WTC11 (cell line): ENCODE measurements at places on chromosomes 6 and 20. TPM values are rescaled to one million over a fixed set of nuclear protein-coding genes. Genes with fewer than 3 reads are reported as not detected.

DNA sequence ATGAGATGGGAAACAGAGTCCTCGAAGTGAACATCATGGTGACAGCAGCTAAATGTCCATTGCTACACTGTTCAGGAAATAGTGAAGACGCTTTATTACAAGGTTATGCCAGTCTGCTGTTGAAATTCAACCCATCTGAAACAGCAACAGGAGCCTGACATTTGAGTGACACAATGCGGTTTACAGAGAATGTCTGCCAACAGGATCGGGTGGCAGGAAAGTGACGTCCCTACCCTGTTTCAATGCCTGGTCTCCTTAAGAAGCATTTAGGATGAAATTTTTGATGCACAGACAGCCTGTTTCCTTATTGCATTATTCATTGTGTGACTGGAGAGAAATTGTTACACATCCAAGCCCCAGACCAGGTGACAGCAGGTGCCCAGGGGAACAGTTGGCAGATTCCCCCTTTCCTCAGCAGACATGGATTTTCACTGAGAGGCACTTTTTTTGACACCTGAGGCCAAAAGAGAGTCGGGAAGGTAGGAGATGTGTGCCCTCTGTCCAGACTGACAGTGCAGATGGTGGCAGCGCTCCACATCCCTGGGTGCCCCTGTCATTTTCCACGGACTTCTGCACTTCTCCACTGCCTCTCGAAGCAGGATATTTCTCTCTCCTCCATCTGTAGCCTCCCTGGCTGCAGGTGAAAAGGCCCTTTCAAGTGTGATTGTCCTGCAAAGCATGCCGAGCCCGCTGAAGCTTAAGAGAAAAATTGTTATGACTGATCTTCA, 87.9 kb downstream of the BFSP1 start:
- no peak for DNase-seq

GRCh38 chr20:13736436-13737191, 48.1 kb downstream of the ESF1 start:
- no peak for DNase-seq

Gene HLA-DMB
- 1.1 to 2.7 TPM (median 2.3 TPM) in 3 replicates for total RNA-seq

Gene LTA
- 0.46 to 1.2 TPM (median 0.87 TPM) in 3 replicates for total RNA-seq

Gene BPI
- total RNA-seq: not detected in 3 replicates

DNA sequence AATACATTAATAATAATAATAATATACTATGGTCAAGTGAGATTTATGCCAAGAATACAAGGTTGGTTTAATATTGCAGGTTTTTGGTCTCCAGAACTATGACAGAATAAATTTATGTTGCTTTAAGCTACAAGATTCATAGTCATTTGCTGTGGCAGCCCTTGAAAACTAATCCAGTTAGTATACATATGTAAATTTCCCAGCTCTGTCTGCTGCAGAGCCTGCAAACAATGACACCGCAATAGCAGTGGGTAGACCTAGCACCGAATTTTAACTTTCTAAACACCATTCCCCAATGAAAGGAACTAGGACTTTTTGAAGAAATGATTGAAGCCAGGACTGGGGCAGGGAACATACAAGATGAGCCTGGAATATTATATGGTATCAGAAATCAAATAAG, 647.7 kb upstream of the NRSN1 start:
- peak; percentile 9 for DNase-seq

Gene SAYSD1
- total RNA-seq: 6.9 to 7.7 TPM (median 7.4 TPM) in 3 replicates

DNA sequence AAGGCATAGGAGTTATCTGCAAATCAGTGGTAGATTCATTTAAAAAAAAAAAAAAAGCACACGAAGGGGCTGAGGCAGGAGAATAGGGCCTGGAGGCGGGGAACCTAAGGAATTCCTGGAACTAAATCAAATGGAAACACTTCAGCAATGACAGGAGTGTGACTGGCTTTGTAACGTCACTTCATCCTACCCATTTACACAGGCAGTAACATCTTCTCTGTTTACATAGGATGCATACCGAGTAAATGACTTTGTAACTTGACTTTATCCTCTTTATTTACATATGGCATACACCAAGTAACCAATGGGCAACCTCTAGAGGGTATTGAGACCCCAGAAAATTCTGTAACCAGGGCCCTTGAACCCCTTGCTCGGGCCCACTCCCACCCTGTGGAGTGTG, 56.4 kb upstream of the IYD start:
- DNase-seq: no peak

DNA sequence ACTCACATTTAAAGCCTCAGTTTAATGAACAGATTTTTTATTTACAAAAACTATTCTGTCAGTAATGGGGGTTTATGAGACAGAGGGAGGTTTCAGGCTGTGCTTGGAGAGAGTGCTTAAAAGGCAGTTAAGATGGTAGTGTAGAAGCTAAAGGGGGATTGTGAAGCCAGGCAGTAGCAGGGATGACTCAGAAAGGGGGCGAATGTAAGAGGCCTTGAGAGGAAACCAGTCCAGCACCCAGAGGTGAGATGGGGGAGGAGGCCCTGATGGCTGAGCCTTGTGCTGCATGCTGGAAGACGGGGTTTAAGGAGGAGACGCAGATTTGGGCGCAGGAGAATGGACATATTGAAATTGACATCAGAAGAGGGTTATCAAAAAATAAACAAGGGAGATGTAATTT, 6.6 kb upstream of the SERPINB9 start:
- DNase-seq: no peak

- DNase-seq: no peak
These were observed 25.8 kb upstream of the FABP7 start for GRCh38 chr6:122753688-122754056.

DNA sequence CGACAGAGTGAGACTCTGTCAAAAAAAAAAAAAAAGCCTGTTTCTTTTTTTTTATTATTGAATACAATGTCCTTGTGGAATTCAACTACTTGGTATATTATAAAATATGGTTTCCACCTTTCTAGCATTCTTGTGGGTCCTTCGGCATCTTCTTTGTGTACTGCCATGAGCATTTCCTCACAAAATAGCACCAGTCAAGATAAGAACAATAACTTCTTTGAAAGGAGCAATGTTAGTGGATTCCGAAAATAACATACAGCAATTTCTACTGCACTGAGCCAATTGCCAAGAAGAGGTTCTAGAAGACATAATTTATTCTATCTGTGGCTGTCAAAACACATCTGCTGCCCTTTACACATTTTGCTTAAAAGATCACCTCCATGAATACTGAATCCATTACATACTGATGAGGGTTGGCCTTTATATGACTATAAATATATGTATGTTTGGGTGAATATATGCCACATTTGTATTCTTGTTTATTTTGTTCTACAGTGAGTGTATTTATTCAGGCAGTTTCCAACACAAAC, 19.1 kb upstream of the SPTLC3 start:
- DNase-seq: no peak

- DNase-seq: no peak
These were observed 145.3 kb downstream of the GMPR start for GRCh38 chr6:16383607-16384206.

DNA sequence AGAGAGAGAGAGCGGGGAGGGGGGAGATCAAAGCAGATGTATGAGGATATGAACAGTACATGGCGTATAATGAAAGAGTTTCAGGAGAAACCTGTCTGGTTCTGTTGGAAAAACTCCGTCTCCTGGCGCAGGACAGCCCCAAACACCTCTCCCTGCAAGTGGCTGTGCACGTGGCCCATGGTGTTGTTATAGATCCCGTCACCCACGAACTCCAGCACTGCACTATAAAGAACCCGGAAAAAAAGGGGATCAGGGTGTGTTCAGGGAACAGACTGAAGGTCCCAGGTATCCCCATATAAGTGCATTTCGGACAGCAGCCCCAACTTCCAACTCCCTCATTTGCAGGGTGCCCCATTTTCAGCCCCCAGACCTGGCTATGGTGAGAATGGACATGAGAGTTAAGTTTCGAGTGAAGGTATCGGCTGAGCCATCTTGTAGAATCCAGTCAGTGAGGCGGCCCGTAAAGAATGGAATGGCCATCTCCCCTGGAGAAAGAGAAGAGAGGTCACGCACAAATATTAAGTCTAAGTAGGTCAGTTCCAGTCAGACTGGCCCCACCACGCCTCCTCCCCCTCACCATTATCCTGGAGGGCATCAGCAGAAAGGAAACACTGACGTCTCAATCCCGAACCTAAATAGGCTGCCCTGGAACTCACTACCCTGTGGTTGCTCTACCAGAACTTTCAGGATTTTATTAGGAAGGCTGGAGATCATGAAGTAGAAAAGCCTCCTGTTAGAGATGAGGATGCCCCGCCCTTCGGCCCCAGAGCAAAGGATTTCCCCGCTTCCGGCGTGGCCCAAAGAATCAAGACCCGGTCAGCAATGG, 1.3 kb downstream of the TAP1 start:
- no peak for DNase-seq

- no peak for DNase-seq
These were observed 13.5 kb downstream of the CCR6 start for GRCh38 chr6:167136376-167136775.

Gene MOG
- total RNA-seq: 0.55 to 1.2 TPM (median 0.57 TPM) in 3 replicates

DNA sequence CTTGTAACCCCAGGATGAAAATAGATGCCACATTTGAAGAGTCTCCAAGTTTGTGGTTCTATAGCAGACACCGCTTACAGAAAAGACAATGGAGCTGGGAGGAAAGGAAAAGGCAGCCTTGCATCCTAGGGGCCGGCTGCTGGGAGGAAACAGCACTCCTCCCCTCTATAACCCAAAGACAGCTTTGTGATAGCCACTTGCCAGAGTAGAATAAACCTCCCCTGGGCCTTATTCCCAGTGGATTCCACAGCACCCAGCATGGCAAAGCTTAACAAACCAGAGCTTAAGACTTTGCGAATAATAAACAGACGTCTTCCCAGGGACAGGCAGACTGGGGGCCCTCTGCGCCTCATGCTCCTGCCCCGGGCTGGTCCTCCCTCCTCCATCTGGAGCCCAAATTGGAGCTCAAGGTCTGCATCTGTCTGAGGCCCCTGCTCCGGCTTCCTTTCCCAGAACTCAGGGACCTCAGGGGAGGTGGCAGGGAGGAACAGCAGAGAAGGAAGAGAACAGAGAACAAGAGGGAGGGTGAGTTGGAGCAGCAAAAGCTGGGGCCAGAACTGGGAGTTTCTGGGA, 8.8 kb upstream of the TAF8 start:
- no peak for DNase-seq

Gene TRIM10
- 0.09 to 0.22 TPM (median 0.16 TPM) in 3 replicates for total RNA-seq

- no peak for DNase-seq
These were observed 40.6 kb downstream of the CTNNBL1 start for GRCh38 chr20:37734228-37734985.

DNA sequence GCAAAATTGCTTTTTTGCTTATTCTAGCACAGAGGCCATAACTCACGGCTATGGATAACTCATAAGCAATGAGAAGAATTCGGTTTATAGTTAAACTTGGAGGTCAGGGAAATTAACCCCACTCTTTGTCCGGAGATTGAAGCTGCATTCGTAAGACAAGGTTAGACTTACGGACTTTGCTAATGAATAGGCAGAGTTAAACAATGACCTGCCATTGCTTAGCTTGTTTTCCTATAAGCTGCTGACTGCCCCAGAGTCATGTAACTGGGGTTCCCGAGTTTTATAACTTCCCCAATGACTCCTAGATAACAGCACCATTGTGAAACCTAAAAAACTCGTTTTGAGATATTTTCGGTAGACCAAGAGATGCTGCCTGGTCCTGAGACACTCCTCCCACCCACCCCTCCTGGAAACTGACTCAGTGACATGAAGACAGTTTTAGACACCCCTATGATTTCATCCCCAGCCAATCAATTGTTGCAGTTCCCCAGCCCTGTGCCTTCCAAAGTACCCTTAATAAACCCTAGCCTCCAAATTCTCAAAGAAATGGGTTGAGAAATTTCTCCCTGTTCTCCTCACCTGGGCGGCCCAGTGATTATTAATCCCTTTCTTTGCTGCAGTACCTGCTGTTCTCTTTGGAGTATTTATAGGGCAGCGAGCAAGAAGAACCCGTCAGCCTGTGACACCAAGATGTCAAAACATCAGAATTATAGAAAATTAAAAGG, 33.1 kb upstream of the MCUR1 start:
- no peak for DNase-seq

Gene RIMS1
- 0.69 to 1.1 TPM (median 1.1 TPM) in 3 replicates for total RNA-seq

- no peak for DNase-seq
These were observed 6.6 kb upstream of the WFDC2 start for GRCh38 chr20:45462711-45463509.

GRCh38 chr6:105184921-105185320, 5.1 kb upstream of the POPDC3 start:
- no peak for DNase-seq

Gene HCRTR2
- not detected in 3 replicates for total RNA-seq

- DNase-seq: no peak
These were observed 103.6 kb upstream of the BMP2 start for GRCh38 chr20:6663751-6664388.

Gene TREM1
- total RNA-seq: not detected in 3 replicates

DNA sequence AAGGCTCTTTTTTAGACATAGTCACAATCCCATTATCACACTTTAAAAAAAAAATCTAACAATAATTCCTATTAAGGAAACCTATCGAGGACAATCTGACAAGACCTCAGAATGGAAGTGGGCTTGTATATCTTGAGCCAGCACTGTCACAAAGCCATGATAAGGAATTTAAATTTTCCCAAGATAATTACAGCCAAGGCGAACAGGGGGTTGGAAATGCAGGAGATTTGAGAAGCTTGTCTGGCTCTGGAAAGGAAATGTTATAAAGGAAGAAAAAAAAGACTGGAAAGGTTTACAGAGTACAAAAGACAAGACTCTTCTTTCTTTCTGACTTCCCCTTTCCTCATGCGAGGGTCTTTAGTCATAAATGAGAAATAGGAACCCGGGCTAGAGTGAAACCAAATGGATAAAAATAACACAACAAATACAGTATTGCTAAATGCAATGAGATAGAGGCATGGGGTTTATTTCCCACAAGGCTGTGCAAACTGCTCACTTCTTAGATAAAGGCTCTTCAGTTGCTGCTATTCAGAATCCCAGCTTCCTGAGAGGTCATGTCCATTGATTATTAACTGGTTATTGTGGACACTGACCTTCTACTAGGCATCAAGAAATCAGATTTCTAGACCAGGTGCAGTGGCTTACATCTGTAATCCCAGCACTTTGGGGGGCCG, 13.4 kb upstream of the GHRH start:
- no peak for DNase-seq

- no peak for DNase-seq
These were observed 724.6 kb downstream of the UTRN start for GRCh38 chr6:145009711-145010110.

DNA sequence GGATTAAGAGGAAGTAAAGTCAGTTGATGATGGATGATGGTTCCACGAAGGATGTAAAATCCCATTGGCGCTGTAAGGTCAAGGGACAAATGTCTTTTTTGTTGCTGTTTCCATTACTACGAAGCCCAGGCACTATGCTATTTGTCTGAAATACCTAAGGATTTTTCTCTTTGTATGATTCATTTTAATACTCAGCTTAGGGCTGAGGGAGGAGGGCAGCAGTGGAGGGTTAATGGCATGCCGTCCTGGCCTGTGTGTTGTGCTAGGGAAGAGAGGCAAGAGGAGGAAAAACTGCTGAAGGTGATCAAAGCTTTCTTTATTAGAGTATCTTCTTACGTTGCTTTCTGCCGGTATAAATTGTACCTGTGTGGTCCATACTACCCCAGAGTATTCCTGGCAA, 6.5 kb upstream of the SMOC2 start:
- no peak for DNase-seq

- peak; percentile 71 for DNase-seq
These were observed at the start of gene PPP1R14C for GRCh38 chr6:150142670-150143515. PPP1R14C (plus strand) TSS chr6:150143044; CDS start chr6:150143193, 149 bp downstream.

GRCh38 chr6:23349521-23350147, 776.4 kb upstream of the NRSN1 start:
- no peak for DNase-seq

Gene OLIG3
- total RNA-seq: 1.8 to 5.4 TPM (median 2.2 TPM) in 3 replicates
